Small intestine (tissue), 16 donors: ENCODE measurements at places on chromosomes 7 and 10.

- no peak for DNase-seq
- no peak overlapping the region for H3K27ac ChIP-seq
Observed at GRCh38 chr10:46309511-46310142, 22.8 kb downstream of the ANTXRL start.

DNA sequence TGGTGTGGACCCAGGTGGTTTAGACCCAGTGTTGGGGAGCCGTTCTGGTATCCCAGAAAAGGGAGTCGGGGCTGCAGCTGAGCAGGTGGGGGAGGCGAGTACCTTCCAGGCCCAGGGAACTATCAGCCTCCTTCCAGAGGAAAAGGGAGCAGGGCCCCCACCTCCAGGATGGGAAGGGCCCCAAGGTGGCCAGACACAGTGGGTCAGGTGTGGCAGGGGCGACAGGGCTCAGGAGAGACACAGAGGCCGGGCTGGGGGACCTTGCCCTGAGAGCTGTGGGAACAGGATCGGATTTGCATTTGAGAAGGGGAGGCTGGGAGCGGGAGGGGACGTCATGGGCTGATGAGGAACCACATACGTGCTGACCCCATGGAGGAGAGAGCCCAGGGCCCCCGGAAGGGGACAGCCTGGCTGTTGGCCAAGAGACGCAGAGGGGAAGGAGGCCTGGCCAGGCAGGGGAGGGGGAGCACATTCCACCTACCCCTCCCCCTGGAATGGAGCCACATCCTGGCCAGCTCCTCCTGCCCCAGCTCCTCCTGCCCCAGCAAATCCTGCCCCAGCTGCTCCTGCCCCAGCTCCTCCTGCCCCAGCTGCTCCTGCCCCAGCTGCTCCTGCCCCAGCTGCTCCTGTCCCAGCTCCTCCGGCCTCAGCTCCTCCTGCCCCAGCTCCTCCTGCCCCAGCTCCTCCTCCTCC lies 9.7 kb upstream of the TTYH3 start:
- peak; percentile 99 for DNase-seq
- H3K27ac ChIP-seq: peak overlapping the region; percentile 97
- H3K27me3 ChIP-seq: no peaks in the 10 kb centered on the region
- H3K4me3 ChIP-seq: no peak overlapping the region
- H3K36me3 ChIP-seq: peaks cover 15% of the 10 kb centered on the region

GRCh38 chr7:83524277-83525075 lies 124.5 kb downstream of the SEMA3E start:
- no peaks in the 10 kb centered on the region for H3K27me3 ChIP-seq
- no peaks in the 10 kb centered on the region for H3K36me3 ChIP-seq
- H3K27ac ChIP-seq: no peak overlapping the region
- no peaks in the 10 kb centered on the region for H3K4me1 ChIP-seq
- no peak for DNase-seq

DNA sequence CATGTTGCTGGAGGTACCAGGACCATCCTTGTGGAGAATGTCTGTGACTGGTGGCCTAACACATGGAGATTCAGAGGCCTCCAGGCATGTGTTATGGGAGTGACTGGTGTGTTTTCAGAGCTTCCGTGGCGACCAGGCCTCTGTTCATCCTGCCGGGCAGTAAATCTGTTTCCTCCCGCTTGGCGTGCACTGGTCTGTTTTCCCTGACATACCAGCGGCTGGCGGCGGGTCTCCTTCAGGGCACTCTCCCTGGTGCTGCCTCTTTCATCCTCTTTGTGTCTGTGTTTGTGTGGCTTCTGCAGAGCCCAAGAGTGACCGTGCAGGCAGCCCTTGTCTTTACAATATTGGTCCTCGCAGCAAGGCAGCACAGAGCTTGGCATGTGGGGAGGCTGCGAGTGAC lies 385.1 kb upstream of the MKI67 start:
- no peak overlapping the region for H3K27ac ChIP-seq
- no peak overlapping the region for H3K4me3 ChIP-seq
- no peaks in the 10 kb centered on the region for H3K36me3 ChIP-seq
- no peak for DNase-seq
- no peaks in the 10 kb centered on the region for H3K4me1 ChIP-seq
- H3K27me3 ChIP-seq: peaks cover 4% of the 10 kb centered on the region

- H3K4me3 ChIP-seq: peak overlapping the region; percentile 43
- peaks cover 50% of the 10 kb centered on the region for H3K27me3 ChIP-seq
- no peaks in the 10 kb centered on the region for H3K4me1 ChIP-seq
- DNase-seq: peak; percentile 55
Observed at GRCh38 chr7:64888901-64889685, 14.0 kb upstream of the ZNF273 start.

DNA sequence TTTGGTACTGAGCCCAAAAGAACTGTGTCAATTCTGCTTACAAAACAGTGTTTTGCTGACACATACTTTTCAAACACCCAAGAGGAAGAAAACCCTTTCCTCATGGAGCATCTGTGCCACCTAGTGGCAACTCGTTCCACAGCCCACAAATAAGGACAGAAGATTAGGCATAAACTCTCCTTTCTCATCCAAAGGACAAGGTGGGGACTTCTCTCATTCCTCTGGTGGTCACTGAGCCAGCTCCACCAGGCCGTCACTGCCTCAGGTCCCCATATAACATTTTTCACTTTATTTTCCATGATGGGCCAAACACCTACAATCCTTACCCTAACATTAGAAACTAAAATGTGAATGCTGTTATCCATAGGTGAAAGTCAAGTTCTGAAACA lies 76.9 kb downstream of the RNF216 start:
- H3K27me3 ChIP-seq: no peaks in the 10 kb centered on the region
- peaks cover 17% of the 10 kb centered on the region for H3K4me1 ChIP-seq
- peak; percentile 75 for DNase-seq
- peaks cover 2% of the 10 kb centered on the region for H3K36me3 ChIP-seq

GRCh38 chr7:87552351-87552900 lies 48.3 kb downstream of the ABCB1 start:
- no peak overlapping the region for H3K27ac ChIP-seq
- no peak for DNase-seq
- H3K4me1 ChIP-seq: no peaks in the 10 kb centered on the region
- no peaks in the 10 kb centered on the region for H3K36me3 ChIP-seq
- no peaks in the 10 kb centered on the region for H3K27me3 ChIP-seq
- H3K4me3 ChIP-seq: no peak overlapping the region

DNA sequence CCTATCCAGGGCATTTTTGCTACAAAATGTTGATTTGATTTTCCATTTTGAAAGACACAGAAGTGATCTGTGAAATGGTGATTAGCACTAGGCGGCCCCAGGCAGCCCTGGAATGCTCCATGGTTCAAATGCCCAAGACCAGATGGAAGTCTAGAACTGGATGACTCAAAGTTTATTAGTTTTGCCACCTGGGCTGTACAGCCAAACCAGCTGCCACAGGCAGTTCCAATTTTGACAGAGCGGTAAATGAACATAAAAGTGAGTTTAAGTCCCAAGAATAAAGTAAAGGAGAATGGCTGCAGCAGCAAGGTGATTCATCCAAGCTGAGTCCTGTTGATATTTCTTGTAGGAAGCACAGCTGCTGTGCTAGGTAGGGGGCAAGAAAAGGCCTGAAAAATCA lies 180.5 kb downstream of the SUGCT start:
- no peaks in the 10 kb centered on the region for H3K27me3 ChIP-seq
- H3K36me3 ChIP-seq: no peaks in the 10 kb centered on the region
- H3K4me1 ChIP-seq: no peaks in the 10 kb centered on the region
- no peak overlapping the region for H3K4me3 ChIP-seq
- DNase-seq: no peak

- no peak overlapping the region for H3K4me3 ChIP-seq
- peak; percentile 1 for DNase-seq
- no peaks in the 10 kb centered on the region for H3K4me1 ChIP-seq
- no peaks in the 10 kb centered on the region for H3K36me3 ChIP-seq
Observed at GRCh38 chr10:14259696-14260566, 70.8 kb downstream of the FRMD4A start.

GRCh38 chr7:148919859-148920258 lies 35.8 kb upstream of the EZH2 start:
- H3K27ac ChIP-seq: no peak overlapping the region
- no peaks in the 10 kb centered on the region for H3K27me3 ChIP-seq
- H3K4me3 ChIP-seq: no peak overlapping the region
- H3K4me1 ChIP-seq: no peaks in the 10 kb centered on the region
- DNase-seq: no peak

GRCh38 chr7:51040787-51041186 lies 258.1 kb upstream of the GRB10 start:
- no peaks in the 10 kb centered on the region for H3K4me1 ChIP-seq
- no peak overlapping the region for H3K4me3 ChIP-seq
- no peaks in the 10 kb centered on the region for H3K27me3 ChIP-seq
- no peak overlapping the region for H3K27ac ChIP-seq
- DNase-seq: no peak
- no peaks in the 10 kb centered on the region for H3K36me3 ChIP-seq

DNA sequence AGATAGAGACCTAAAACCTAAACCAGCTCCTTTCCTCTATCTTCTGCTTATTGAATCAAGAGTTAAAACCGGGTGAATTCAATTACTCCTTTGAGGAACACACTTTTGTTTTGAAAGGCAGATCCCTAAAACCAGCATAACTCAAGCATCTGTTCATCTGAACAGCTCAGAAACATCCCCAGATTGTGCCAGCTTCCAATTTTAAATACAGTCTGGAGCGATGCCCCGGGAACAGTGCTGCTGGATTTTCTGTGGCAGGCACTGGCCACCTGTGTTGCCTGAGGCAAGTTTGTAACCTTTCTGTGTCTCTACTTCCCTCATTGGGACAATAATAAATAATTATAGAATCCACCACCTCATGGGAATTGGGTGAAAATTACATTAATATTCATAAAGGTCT lies 281.4 kb upstream of the NFE2L3 start:
- H3K36me3 ChIP-seq: no peaks in the 10 kb centered on the region
- no peak overlapping the region for H3K4me3 ChIP-seq
- H3K27me3 ChIP-seq: peaks cover 6% of the 10 kb centered on the region
- DNase-seq: no peak
- H3K27ac ChIP-seq: no peak overlapping the region

- H3K4me3 ChIP-seq: no peak overlapping the region
- H3K36me3 ChIP-seq: no peaks in the 10 kb centered on the region
- no peak overlapping the region for H3K27ac ChIP-seq
- DNase-seq: no peak
- H3K27me3 ChIP-seq: no peaks in the 10 kb centered on the region
Observed at GRCh38 chr10:124076148-124076733, 17.2 kb downstream of the CHST15 start.

- H3K4me1 ChIP-seq: peaks cover 2% of the 10 kb centered on the region
- H3K4me3 ChIP-seq: no peak overlapping the region
- no peak for DNase-seq
- H3K27ac ChIP-seq: no peak overlapping the region
Observed at GRCh38 chr10:110163192-110163773, 44.1 kb upstream of the MXI1 start.

- H3K4me1 ChIP-seq: peaks cover 3% of the 10 kb centered on the region
- H3K27me3 ChIP-seq: no peaks in the 10 kb centered on the region
- DNase-seq: no peak
- peak overlapping the region; percentile 2 for H3K27ac ChIP-seq
Observed at GRCh38 chr10:22683140-22683389, 31.3 kb downstream of the PIP4K2A start.

DNA sequence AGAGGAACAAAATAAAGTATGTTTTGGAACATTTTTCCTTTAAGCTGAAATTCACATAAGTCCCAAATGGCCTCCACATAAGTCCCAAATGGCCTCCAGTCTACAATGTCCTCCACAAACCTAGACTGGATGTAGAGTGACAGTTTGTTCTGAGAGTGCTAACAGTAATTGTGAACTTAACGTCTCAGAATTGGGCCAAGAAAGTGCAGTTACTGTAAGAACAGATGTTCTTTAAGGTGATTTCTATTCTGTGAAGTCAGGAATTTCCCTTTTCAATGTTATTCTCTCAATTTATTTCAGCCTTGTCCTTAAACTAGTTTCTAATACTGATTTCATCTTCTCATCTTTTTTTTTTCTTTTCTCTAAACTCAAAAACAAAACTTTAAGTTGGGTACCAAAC lies 188.7 kb upstream of the SEMA3E start:
- no peaks in the 10 kb centered on the region for H3K36me3 ChIP-seq
- H3K4me3 ChIP-seq: no peak overlapping the region
- no peaks in the 10 kb centered on the region for H3K4me1 ChIP-seq
- H3K27ac ChIP-seq: no peak overlapping the region
- no peaks in the 10 kb centered on the region for H3K27me3 ChIP-seq

- no peak for DNase-seq
- peaks cover 2% of the 10 kb centered on the region for H3K4me1 ChIP-seq
- no peaks in the 10 kb centered on the region for H3K27me3 ChIP-seq
Observed at GRCh38 chr7:33108554-33109004, 625 bp downstream of the RP9 start.

DNA sequence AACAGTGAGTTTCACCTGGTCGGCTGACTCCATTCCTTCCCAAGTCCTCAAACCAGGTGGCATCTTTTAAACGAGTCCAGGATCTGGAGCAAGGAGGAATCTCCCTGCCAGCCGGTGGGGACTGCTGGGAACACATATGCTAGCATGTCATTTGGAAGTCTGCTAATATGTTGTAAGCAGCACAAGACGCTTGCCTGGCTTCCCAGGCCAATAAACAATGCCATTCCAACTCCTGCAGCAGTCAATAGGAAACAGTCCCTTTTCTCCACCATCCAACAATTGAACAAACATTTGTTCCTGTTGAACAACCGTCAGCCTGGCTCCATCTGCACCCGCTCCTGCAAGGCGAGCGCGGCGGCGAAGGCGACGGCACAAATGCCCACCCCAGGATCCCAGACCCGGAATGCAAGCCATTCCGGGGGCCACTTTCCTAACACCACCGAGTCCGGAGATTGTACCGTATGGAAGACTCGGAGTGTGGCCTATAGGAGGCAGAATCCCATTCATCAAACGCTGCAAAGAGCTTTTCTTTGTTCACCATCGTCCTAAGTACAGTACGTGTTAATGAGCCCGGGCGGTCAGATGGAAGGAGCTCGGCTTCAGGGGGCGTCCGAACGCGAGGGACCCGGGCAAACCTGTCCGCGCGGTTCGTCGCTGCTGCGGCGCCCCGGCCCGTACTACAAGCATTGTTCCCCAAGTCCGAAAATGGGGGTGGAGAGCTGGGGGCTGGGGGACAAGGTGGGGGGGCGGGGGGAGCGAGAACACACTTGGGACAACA lies 1.6 kb downstream of the FAM53B start:
- peaks cover 6% of the 10 kb centered on the region for H3K36me3 ChIP-seq
- H3K27me3 ChIP-seq: no peaks in the 10 kb centered on the region
- DNase-seq: peak; percentile 60
- peak overlapping the region; percentile 77 for H3K4me3 ChIP-seq

GRCh38 chr10:124117511-124117785 lies 24.1 kb upstream of the CHST15 start:
- peaks cover 2% of the 10 kb centered on the region for H3K27me3 ChIP-seq
- no peak overlapping the region for H3K27ac ChIP-seq
- H3K4me3 ChIP-seq: no peak overlapping the region

GRCh38 chr7:27605689-27606269 lies 56.9 kb downstream of the HIBADH start:
- no peak overlapping the region for H3K4me3 ChIP-seq
- peaks cover 4% of the 10 kb centered on the region for H3K4me1 ChIP-seq
- no peaks in the 10 kb centered on the region for H3K27me3 ChIP-seq

DNA sequence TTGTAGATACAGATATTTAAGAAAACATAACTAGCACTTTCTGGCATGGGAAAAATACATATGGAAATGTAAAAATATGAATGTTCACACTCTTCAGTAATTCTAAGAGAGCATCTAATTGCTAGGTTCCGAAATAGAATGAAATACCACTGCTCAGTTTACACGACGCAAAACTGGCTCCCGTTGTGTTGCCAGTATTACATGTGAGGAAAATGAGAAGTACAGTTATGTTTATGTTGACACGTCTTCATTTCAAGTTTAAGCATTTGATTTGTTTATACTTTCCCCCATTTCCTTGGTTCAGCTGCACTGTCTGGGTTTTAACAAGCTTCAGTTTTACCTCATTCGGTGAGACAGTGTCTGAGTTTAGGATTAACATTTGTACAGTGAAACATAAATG lies 275.8 kb upstream of the SEMA3D start:
- no peak overlapping the region for H3K4me3 ChIP-seq
- no peak overlapping the region for H3K27ac ChIP-seq
- H3K27me3 ChIP-seq: peaks cover 1% of the 10 kb centered on the region
- DNase-seq: no peak
- H3K36me3 ChIP-seq: no peaks in the 10 kb centered on the region
